Activated T-helper 1 cell treated with Interleukin-2 at 50 U/mL for 16 hours (primary cell): ENCODE measurements at places on chromosomes 12 and 14.

DNA sequence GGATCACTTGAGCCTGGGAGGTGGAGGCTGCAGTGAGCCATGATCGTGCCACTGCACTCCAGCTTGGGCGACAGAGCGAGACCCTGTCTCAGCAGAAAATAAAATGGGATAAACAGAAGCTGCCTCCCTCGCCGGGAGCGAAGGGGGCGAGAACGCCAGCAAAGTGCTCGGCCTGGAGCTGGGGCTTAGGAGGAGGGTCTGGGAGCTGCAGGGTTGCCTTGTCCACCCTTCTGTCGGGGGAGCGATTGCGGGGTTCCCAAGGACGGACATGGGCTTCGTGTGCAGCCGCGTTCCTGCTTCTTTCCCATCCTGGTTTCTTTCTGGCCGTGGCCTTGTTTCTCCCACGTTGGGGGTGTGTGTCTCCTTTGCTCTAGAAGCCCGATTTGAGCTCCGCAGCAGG, 27.9 kb upstream of the MLXIP start:
- DNase-seq: no peak

- DNase-seq: no peak
These were observed 1.2 kb downstream of the HOXC10 start for GRCh38 chr12:53985994-53986685.

GRCh38 chr12:106740818-106741217, 33.7 kb upstream of the RIC8B start:
- DNase-seq: no peak

DNA sequence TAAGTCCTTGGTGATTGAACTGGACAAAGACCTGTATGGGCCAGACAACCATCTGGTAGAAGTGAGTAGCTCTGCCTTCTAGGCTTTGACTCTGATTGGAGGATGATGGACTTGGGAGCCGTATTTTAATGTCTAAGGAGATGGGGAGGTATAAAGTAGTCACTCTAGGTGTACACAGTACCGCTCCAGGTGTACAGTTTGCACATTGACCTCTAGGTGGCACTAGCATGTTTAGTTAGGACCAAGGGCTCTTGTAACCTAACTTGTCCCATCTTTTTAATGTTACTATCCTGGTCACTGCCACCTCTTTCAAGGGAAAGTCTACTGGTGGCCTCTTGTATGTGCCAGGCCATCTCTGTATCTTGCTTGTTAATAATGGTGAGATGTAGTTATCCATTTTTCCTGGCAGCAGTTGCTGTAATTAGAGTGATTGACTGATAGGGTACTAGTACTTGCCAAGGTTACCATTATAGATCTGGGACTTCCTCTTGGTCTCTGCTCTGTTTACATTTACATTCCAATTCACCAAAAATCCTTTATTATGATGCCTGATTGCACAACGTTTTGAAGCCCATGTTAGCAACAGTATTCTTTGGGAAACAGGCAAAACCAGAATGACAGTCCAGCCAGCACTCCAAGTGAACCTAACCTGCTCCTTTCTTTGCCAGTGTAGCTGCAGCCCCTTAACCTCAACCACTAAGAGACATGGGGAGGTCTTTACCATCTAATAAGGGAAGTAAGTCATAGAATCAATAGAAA, 3.6 kb downstream of the SMARCD1 start:
- peak; percentile 17 for DNase-seq

- DNase-seq: no peak
These were observed 83.6 kb upstream of the VASH1 start for GRCh38 chr14:76677534-76678145.

GRCh38 chr12:78439666-78440065, 424.9 kb upstream of the SYT1 start:
- no peak for DNase-seq

- no peak for DNase-seq
These were observed 18.5 kb upstream of the KRT80 start for GRCh38 chr12:52210186-52210924.

GRCh38 chr14:76936483-76936882, 92.0 kb downstream of the IRF2BPL start:
- DNase-seq: no peak

DNA sequence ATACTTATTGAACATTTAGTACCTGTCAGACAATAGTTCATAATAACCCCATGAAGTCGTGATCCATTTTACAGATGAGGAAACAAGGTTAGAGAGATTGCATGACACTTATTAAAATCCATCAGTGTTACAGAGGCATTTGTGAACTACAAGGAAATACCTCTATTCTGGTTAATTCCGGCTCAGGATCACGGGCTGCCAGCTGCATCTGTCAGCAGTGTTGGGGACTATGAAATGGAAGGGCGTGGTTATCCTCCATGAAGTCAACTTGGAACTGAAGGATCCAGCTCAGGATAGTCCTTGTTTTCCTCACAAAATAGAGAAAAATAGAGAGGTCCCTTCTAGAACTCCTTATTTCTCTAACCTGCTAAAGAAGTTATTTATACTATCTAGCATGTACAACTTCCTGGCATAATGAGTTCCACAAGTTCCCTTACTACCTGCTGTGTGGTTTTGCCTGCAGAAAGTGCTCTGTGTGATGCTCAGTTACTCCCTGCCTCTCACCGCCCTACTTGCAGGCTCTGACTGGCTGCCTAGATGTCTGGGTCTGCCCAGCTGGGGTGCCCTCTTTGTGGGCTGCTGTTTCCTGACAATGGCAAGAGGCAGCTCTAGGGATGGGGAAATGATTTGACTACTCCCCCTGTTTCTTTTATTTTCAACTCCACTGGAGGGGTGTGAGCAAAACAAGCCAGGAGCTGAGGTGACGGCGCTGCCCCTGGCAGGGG, 36.8 kb downstream of the PLXNC1 start:
- DNase-seq: no peak

- no peak for DNase-seq
These were observed 120.1 kb downstream of the AACS start for GRCh38 chr12:125185311-125185739.

GRCh38 chr14:23327947-23328744, 6.9 kb downstream of the PABPN1 start:
- DNase-seq: peak; percentile 36

- no peak for DNase-seq
These were observed 21.9 kb downstream of the WIF1 start for GRCh38 chr12:65099182-65099581.

DNA sequence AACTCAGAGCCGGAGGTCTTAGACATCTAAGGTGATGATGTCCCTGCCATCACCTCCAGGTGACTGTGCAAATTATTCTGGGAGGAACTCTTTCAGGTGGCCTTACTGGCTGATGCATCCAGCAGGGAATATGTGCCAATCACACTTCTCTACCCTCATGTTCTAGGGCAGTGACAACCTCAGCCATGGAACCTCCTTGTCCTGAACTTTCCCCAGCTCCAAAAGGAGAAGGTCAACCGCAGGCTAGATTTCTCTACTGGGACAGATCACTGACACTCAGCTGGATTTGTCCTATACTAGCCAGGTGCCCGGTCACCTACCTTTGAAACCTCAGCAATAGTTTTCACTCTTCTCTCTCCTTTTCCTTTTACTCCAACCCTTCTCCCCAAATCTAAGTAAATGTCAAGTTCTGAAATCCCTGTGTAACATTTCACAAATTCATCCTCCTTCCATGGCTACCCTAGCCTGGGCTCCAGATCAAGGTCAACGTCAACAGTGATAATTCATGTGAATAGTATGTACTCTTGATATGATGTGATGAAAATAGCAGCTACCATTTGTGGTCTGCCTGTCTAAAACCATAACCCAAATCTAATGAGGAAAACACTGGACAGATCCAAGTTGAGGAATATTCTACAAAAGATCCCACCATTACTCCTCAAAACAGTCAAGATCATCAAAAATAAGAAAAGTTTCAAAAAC, 115.0 kb upstream of the EGLN3 start:
- no peak for DNase-seq

GRCh38 chr12:115574826-115575225, 702.7 kb downstream of the MED13L start:
- no peak for DNase-seq

DNA sequence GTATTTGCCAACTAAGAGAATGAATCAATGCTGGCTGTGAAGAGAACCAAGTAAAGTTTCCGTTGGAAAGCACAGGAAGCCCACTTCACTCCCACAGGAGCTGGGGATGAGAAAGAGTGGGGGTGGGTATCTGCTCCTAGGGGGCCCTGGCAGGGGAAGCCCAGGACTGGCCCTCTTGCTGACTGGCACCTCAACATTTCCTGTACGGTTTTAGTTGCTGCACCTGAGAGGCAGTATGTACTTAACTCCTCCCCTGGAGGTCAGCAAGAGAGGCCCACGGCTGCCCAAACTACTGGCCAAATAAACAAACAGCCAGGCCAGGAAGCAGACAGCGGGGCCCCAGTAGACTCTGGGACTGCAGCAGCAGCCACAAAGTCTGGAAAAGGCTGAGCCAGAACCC, 33.8 kb upstream of the VWF start:
- no peak for DNase-seq

- no peak for DNase-seq
These were observed 55.3 kb downstream of the RAD52 start for GRCh38 chr12:894226-894625.
